AG04450 (cell line): ENCODE measurements at places on chromosomes 6 and 20.

GRCh38 chr6:97842521-97842920 lies 559.5 kb upstream of the MMS22L start:
- no peak for DNase-seq

DNA sequence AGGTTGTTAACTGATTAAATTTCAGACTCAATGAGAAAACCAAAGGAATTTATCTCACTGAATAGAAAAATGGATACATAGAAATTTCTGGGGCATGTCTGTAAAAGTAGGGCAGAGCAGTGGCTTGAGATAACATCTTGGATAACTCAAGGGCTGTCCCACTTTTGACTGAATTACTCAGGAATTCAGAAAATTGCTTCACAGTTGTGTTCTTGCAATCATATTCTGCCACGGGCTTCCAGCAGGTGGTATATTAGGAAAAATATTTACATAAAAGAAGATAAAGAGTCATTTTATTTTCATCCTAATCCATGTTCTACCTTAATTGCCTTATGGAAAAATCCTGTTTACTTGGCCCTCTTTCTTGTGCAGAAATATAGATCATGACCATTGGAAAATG lies 156.4 kb upstream of the AKIRIN2 start:
- no peak for DNase-seq

DNA sequence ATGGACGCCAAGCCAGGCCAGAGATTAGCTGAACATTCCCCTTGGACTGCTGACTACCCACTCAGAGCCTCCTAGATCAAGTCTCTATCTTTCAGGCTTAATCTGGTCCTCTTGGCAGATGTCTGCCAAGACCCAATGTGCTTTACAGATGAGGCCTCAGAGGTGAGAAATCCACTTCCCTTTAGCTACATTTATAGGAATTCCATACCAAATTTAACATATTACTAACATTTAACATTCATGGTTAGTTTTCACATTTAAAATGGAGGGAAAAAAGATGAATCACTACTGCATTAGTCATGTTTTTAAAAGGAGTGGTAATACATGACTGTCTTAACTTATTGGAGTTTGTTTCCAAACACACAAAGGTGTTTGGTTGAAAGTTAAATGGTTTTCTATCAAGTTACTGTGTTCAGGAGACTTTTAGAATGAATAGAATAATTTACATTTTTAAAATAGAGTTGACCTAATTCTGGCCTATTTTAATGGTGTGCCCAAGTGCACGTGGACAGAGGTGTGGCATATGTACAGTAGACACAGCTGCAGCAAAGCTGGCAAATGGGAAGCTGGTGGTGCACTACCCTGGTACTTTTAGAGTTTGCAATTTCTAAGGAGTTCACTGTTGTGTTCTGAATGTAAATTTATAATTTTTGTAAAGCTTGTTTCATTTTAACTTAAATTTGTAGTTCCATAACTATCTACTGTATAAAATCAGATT lies 41.9 kb upstream of the CALHM6 start:
- DNase-seq: no peak

- DNase-seq: no peak
These were observed 155.3 kb downstream of the ZMYND8 start for GRCh38 chr20:47201074-47201730.

GRCh38 chr6:140018588-140018987 lies 644.1 kb upstream of the CITED2 start:
- no peak for DNase-seq

DNA sequence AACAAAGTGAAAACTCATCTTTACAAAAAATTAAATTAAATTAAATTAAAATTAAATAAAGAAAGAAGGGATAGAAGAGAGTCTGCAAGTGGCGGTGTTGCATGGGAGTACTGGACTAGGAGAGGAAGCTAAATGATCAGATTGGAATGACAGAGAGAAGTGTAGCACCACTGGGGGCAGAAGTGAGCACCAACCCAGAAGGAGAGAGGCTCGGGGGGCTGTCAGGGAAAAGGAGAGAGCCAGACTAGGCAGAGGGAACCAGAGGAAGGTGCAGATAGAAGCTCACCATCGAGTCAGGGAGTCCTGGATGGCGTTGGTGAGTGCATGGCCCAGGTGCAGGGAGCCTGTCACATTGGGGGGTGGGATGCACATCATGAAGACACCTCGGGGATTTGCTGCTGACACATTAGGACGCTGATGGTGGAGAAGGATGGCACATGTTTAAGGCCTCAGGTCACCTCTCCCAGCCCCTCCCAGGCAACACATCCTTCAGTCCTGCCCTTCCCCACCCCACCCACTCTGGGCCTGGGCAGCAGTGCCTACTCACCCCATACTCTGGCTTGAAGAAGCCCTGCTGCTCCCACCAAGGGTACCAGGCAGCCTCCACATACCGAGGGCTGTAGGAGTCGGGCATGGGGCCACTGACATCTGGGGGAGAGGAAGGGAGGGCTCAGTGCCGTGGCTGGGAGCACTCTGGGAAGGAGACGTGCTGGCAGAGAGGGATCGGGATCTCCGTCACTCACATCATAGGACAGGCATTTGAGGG lies 4.0 kb downstream of the VARS1 start:
- no peak for DNase-seq

- DNase-seq: no peak
These were observed 312.8 kb upstream of the SULF2 start for GRCh38 chr20:48098099-48098498.
